RKO (cell line): ENCODE measurements at places on chromosomes 7 and 10.

- DNase-seq: no peak
These were observed 1.6 kb downstream of the CDK14 start for GRCh38 chr7:90597563-90598253.

- no peak for DNase-seq
These were observed 40.9 kb upstream of the FRMD4A start for GRCh38 chr10:14371581-14371980.

DNA sequence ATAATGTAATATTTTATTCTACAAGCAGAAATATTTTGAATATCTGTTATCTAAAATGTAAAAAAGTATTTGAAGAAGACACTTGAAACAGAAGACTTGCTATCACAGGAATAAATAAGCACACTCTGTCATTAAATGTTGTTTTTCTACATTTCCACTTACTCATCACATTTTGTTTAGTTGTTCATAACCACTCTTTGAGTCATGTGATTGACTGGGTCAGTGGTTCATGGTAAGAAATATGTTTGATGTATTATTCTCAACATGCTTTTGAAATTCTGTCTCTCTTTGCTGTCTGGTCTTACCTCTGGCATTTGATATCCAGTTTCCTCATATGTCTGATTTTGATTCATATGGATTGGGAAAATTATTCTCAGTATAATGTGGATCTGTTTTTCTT is 171.8 kb downstream of the SUGCT start:
- no peak for DNase-seq

- DNase-seq: peak; percentile 10
These were observed 24.0 kb upstream of the NPS start for GRCh38 chr10:127524908-127525665.

DNA sequence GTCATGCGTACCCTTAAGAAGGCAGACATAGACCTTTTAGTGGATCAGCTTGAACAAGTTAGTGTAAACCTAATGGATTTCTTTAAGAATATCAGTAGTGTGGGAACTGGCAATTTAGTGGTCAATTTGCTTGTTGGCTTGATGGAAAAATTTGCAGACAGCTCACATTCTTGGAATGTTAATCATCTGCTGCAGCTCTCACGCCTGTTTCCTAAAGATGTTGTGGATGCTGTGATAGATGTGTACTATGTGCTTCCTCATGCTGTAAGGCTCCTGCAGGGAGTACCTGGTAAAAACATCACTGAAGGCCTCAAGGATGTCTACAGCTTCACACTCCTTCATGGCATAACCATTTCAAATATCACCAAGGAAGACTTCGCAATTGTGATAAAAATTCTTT is 103.4 kb downstream of the ABCA13 start:
- no peak for DNase-seq

- DNase-seq: no peak
These were observed 3.5 kb downstream of the MGAM start for GRCh38 chr7:141999058-141999623.
